CD4-positive, alpha-beta T cell (primary cell): ENCODE measurements at places on chromosomes 12 and 14.

DNA sequence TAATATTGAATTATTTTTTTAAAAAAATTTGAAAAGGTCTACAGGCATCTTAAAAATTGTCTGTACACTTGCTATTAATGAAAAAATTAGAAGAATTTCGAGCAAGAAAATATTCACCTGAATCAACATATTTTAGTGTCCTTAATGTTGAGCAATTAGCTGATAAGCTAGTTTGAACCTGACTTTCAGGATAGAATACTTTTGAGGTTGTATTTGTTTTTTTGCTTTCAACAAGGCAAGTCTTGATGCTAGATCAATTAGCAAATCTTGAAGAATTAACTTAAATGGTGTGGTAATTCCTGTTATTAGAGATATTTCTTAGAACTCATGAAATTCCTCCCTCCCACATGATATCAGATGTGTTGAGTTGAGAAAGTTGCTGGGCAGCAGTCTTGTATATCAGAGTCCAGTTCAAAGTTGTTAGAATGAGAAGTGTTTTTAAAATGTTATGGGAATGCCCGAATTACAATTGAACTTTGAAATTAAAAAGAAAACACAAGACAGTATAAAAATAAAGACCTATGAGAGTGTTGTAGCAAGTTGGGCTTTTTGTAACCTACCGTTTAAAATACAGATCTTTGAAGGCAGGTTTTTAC lies 119.2 kb downstream of the TRMT5 start:
- DNase-seq, result no peak

- no peak for DNase-seq
These were observed 24.4 kb upstream of the CRACR2A start for GRCh38 chr12:3777206-3777809.

- no peak for DNase-seq
These were observed 30.1 kb downstream of the NRDE2 start for GRCh38 chr14:90301668-90302090.

GRCh38 chr14:52950898-52951680 lies at the start of gene FERMT2:
TSS of gene FERMT2 (minus strand) at chr14:52951050. CDS start at chr14:52950568, 482 bp downstream.
- DNase-seq, result no peak

- no peak for DNase-seq
These were observed 107.9 kb downstream of the PTPRQ start for GRCh38 chr12:80551897-80552296.

DNA sequence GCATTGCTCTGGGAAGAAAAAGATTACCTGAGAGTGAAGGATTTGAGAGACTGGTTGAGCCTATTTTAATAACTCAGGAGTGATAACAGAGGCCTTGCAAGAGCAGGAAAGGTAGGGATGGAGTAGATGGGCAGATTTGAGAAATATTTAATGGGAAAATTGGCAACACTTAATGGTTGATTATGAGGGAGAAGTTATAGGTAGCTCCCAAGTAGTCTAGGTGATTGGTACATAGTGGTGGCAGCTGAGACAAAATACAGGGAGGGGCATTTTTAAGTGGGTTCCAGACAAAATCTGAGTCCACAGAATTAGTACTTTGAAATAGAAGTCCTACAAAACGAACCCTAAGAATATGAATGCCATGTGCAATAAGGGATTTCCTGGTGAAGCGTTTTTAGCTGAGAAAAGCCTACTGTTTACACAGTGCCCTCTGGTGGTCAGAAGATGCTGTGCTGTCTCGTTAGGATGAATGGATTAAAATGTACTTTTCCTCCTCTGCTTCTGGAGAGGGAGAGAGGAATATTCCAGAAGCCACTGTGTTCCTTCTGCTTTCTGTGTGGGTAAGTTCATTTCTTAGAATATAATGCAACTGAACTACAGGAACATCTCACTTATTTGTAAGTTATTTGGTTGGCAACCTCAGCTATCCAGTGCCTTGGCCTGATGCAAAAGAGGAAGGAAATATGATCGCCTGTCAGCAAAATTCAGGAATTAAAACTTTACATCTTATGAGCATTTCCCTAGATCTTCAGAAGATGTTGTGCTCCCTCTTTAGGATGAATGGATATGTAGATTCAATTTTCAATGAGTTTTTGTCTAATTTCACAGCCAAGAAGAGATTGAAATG lies 6.5 kb downstream of the ZBTB1 start:
- peak; percentile 55 for DNase-seq

DNA sequence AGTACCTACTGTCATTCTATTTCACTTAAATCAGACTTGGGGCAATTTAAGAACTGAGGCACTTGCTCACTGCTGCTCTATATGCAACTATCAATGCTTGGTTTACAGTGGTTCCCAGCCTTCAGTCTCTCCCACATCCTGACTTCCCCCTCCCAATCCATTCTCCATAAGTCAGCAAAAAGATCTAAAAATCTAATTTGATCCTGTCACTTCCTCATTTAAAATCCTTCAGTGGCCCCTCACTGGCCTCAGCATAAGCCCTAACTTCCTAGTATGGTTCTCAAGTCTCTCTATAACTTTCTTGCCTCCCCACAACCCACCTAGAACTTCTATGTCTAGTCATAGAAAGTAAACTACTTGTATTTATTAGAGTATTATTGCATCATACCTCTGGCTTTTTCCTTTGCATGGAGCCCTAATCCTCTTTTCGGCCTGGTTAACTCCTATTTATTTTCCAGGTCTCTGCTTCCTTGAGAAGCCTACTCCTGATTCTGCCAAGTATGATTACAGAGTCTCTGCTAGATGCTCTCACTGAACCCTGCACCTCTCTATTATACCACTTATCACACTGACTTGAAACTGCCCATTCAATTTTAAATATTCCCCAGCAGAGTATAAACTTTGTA lies 130.6 kb downstream of the RALGAPA1 start:
- DNase-seq, result no peak

DNA sequence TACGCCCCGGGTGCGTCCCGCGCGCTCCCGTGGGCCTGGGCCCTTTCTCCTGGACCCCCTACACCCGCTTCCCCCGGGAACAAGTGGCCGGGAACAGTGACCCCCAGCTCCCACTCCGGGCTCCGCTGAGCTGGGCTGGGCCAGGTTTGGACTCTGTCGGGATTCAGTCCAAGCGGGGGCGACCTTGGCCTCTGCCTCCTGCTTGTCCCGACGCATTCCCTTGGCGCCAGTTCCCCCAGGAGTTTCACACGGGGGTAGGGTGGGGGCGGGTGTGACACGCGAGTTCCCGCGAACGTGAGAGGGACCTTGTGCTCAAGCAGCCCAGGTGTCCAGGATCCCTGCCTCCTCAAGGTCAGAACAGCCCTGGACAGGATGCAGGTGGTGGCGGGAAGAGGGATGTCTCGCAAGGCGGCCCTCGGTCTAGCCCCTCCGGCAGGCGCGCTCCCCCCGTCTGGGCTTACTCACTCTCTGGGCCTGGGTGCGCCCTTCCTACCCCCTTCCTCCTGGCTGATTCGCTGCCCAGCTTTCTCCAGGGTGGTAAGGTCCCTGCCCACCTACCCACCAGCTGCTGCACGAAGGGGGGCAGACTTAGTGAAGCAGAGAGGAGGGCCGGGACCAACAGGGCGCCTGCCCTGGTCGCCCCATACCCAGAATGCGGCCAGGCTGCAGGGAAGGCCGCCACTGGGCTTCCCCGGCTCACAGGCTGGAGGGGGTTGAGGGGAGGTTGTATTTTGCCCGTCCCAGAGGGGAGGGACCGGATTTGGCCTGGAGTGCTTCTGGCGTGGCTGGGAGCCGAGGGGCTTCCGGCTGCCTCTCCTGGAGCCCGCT lies 862 bp downstream of the CRIP2 start:
- no peak for DNase-seq

- no peak for DNase-seq
These were observed 144.2 kb upstream of the ABCD2 start for GRCh38 chr12:39763890-39764169.

DNA sequence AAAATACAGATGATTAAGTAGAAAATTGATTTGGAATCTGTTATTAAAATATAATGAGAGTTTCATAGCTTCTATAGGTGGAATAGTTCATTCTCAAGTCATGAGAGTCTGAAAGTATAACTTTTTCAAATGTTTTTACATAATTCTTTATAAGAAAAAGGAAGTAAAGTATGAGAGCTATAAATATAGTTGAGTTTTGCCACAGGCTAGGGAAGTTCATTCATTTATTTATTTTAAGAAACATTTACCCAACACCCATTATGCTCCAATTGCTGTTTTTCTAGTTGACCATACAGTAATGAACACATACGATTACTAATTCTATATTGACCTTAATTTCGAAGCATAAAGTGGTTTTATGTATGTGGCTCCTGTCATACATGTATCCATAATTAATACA lies 24.8 kb downstream of the LRRIQ1 start:
- DNase-seq, result no peak
